ENCODE measurements at places on chromosomes 13 and 19.

DNA sequence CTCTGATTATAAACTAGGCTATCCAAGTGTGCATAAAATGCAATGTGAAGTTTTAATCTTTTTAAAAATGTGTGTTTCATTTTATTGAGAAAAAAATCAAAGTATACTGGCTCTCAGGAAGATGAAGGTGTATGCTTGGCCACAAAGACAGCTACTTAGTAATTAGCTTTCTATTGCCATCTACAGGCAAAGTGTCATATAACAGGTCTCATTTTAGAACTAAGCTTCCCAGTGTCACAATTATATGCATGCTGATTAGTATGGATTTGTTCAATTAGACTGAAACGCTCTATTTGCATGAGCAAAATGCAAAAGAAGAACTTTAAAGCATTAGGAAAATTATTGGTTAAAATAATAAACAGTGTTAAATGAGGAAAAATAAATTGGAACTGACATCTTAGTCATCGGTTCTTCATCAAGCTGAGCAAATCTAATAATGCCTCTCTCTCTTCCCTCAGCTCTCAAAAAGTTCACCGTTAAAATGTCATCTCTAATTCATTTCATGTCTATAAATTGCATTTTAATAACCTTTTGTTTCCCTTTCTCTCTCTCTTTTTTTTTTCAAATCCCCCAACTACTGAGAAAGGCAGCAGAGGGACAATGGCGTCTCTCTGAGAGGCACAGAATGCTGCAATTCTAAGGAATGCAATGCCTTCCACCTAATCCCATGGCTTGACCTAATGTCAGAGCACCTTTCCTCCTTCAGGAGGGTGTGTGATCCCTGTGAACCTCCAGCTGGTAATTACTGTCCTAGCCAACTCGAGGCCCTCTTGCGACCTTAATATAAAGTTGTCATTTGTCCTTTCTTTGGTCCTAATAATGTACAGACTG, 313.1 kb upstream of the MAB21L1 start:
- DNase-seq, result no peak

GRCh38 chr19:31424861-31425620, 75.8 kb upstream of the TSHZ3 start:
- DNase-seq, result no peak

DNA sequence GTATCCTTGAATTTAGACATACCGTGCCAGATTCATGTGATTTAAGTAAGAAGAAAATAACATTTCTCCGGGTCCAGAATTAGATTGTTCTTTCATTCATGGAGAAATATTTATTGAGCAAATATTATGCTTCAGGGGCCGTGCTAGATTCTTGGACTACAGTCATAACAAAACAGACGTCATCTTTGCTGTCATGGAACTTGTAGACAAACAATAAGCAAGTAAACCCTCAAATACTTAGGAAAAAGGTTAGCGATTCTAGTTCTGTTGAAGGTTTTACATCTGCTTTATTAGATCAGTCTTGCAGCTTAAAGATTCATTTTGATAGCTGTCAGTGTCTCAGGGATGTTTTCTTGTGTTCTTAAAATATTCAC, 16.9 kb downstream of the ZNF507 start:
- no peak for DNase-seq

GRCh38 chr13:61486496-61486895, 70.8 kb upstream of the PCDH20 start:
- no peak for DNase-seq

- DNase-seq, result peak; percentile 90
Observed at GRCh38 chr13:73168226-73168952, 109.6 kb downstream of the KLF5 start.

DNA sequence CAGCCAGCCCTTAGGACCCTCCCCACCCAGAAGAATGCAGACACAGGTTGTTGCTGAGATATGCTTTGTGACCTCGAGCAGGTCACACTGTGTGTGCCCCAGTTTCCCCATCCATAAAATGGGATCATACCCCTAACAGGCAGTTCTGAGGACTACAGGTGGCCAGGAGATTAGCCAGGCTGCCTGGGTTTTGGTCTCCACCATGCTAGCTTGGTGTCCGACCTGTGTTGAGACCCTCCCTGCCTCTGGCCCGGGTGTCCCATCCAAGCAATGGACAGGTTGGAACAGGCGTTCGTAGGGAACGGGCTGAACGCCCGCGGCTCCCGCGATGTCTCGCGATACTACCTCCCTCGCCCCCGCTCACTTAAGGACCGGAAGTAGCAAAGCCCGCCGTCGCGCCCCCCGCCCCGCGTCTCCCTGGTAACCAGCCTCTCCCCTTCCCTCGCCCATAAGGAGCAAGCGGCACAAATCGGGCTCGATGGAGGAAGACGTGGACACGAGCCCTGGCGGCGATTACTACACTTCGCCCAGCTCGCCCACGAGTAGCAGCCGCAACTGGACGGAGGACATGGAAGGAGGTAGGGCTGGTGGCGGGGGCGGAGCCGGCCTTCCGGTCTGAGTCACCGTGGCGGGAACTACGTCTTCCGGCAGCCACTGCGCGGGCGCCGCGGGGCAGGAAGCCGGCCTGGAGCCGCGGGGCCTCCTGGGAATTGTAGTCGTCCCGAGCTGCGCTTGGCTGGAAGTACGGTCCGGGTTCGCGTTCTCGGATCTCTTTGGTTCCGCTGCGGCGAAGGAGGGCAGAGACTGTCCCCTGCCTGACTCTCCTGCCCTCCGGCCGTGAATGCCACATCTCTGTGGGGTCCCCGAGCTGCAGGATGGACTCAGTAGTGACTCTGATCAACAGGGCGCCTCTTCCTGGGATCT, 45.4 kb downstream of the SMIM24 start:
- DNase-seq, result peak; percentile 78

- DNase-seq, result no peak
Observed at GRCh38 chr19:15212711-15213110, 11.9 kb upstream of the NOTCH3 start.

GRCh38 chr13:45932676-45933075, 81.1 kb upstream of the SIAH3 start:
- DNase-seq, result no peak

- no peak for DNase-seq
Observed at GRCh38 chr19:14795078-14795721, 16.8 kb upstream of the ADGRE2 start.

DNA sequence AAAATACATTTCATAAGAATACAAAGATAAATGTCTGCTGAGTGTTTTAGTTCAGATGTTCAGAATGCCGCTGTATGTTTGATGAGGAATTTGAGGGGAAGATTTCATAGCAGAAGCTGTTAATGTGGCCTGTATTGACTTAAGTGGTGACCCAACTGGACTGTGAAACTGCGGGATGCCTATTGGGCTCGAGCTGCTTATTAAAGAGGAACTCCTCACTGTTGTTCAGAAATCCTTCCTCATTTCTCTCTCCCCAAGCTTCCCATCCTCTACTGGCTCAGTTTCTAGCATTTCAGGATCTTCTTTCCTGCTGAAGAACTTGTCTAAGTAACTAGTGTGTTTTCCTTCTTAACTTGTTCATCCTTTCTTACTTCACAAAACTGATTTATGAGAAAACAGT, 20.4 kb downstream of the DGKH start:
- DNase-seq, result no peak

DNA sequence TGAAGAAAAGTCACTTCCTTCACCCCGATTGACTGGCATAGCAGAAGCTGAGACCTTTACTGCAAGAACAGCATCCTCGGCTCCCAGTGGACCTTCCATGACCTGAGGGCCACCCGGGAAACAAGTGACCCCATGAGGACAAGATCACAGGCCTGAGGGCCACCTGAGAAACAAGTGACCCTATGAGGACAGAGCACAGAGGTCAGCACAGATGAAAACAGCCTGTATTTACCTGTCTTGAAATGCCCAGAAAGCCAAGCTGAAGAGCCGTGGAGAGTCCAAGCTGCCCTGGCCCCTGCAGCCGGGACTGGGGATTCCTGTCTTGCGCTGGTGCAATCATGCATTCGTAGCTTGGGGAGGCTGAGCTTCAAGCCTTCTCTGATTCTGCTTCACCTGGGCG, 114.2 kb upstream of the SPACA7 start:
- DNase-seq, result no peak

- DNase-seq, result no peak
Observed at GRCh38 chr13:36536546-36536945, 104.3 kb downstream of the CCNA1 start.

DNA sequence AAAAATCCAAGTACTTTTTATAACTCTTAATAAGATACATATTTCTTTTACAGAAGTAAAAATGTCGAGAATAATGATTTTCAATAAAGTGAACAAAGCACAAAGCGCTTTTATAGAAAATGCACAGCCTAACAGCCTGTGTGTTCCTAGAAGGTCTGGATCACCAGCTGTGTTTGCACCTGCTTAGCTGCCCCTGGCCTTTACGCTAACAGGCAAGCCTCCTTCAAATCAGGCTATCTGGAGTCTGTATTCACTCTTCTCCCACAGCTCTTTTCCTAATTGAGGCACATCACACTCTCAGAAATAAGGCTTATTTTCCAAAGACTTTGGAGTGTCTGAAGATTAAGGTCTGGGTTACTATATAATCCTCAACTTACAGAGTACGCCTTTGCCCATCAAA, 183.1 kb downstream of the LHFPL6 start:
- no peak for DNase-seq

GRCh38 chr19:30718014-30718413, 345.8 kb downstream of the ZNF536 start:
- DNase-seq, result no peak

DNA sequence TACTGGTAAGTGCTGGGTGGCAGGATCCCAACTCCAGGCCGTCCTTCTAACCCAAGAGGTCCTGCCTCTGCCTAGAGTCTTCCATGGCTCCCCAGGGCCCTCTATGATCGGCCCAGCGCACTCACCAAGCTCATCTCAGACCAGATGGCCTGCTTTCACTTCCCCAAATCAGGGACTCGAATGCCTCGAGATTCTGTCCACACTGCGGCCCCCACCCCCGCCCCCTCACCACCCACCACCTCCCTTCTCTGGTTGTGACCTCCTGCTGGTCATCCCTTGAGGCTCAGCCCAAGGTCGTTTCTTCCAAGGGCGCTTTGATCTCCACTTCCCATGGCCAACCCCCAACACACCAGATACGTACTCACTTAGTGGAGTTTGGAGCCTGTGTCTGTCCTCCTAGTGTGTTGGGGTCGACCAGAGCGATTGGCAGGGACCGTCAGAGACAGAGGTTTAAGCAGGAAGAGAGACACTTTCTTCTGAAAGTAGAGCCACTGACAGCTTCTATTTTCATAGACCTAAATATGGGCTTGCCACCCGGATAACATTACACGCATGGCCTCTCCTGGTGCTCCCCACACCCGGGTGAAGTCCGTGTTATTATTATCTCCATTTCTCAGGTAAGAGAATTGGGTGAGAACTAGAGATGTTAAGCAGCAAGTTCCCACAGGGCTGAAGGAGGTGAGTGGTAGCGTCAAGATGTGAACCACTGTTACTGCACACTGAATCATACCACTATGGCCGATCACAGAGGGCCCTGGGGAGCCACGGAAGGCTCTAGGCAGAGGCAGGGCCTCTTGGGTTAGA, at the start of gene FCER2:
Gene FCER2 (minus strand): TSS at position 478 of the 804 bp plus-strand sequence. CDS start 2,371 bp downstream, outside the sequence.
- DNase-seq, result no peak

DNA sequence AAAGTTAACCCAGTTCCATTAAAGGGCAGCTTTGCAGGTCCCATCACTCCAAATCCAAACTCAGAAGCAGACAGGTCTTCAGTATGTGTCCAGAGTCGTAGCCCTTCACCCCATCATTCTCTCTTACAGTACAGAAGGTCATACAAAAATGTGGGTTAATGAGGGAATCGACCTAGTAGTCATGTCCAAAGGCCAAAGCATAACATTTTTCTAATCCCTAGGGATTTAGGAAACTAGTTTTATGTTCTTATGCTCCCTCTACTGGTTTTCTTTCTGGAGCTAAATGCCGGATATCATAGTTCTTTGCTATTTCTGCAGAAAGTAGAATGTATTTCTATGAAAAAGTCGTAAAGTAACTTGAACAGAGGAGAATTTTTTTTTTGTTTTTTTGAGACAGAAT, 72.2 kb downstream of the DHRS12 start:
- DNase-seq, result no peak

GRCh38 chr13:99027260-99027659, 49.4 kb upstream of the DOCK9 start:
- DNase-seq, result no peak

DNA sequence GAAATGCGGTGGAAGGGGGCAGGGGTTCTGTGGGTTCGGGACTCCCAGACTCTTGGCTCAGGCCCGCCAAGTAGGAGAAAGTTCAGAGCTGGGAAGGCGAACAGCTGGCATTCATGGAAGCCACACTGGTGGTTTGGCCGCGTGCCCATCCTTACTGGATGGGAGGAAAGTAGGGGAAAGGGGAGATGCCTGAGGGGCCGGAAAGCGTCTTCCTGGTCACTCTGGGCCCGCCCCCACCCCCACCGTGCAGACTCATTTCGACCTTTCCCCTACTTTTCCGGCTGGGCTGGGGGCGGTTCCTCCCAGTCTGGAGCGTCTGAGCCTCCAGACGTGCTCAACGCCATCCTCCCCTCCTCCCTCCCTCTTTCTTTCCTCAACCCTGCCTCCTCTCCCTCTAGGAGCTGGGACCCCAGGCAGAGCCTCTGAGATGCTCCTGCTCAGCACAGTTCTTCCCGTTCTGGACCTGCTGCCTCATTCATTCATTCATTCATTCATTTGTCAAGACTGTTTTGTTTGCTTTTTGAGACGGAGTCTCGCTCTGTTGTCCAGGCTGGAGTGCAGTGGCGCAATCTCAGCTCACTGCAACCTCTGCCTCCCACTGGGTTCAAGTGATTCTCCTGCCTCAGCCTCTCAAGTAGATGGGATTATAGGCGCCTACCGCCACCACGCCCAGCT, 3.5 kb downstream of the ANGPTL4 start:
- peak; percentile 43 for DNase-seq

DNA sequence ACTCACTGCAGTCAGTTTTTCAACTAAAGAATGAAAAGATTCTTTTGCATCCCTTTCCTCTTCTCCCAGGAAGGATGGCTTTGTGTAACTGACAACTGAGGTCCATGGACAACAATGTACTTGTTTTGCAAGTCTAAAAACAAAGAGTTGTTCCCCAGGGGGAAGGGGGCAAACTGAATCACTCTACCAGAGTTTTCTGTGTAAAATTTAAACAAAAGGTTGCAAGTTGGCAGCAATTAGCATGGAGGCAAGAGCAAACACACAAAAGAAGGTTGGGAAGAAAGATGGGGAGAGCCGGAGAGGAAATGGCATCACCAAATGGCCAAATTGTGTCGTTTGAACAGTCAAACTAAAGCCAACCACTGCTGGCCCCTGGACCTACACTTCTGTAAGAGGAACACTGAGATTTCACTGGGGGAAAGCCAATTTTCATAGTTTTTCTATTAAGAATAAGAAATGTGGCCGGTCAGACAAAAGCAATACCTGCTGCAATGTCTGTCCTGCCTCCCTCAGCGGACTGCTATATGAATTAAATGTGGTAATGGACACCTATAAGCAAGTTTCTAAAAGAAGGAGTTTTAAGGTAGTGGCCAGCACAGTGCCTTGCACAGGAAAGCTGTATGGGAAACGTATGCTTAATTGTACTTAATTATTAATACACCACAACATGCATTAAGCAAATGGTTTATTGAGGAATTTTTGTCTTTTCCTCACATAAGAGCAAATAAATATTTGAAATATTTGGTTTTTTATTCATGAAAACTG, 16.1 kb upstream of the SACS start:
- no peak for DNase-seq

GRCh38 chr19:53980539-53981375, 10.7 kb upstream of the CACNG6 start:
- DNase-seq, result no peak

Data from epithelial cell of prostate (primary cell).